ENCODE measurements at places on chromosomes 3 and 15.

- peaks cover 13% of the 10 kb centered on the region for H3K4me1 ChIP-seq
- H3K4me3 ChIP-seq = no peak overlapping the region
- H3K27ac ChIP-seq = peak overlapping the region; percentile 24
These were observed 60.5 kb upstream of the MME start for GRCh38 chr3:155019575-155019974.

DNA sequence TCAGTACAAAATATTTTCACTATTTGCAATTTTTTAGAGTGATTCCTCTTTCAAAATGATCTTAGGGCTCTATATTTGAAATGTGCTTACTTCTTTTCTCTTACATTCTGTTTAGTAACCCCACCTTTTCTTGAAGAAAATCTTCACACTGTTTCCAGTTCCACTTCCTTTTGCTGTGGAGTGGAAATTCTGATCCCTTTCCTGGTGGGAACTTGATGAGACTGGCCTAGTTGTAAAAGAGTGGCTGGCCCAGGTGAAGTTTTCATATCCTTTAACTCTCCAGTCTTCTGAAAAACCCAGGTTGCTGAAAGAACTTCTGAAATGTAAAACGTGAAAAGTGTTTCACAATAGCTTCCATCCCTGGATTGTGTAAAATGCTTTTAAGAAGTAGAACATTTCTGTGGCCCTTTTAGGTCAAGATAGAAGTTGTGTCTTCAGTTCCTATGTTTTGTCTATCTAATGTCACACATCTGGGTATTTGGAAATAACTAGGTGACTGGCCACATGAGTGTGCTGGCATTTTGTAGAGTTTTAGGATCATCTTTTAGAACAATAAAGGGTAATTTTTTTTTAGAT, 84.8 kb upstream of the LRIG1 start:
- no peak for DNase-seq
- peaks cover 19% of the 10 kb centered on the region for H3K4me1 ChIP-seq
- H3K27ac ChIP-seq = no peak overlapping the region
- peaks cover 35% of the 10 kb centered on the region for H3K27me3 ChIP-seq

DNA sequence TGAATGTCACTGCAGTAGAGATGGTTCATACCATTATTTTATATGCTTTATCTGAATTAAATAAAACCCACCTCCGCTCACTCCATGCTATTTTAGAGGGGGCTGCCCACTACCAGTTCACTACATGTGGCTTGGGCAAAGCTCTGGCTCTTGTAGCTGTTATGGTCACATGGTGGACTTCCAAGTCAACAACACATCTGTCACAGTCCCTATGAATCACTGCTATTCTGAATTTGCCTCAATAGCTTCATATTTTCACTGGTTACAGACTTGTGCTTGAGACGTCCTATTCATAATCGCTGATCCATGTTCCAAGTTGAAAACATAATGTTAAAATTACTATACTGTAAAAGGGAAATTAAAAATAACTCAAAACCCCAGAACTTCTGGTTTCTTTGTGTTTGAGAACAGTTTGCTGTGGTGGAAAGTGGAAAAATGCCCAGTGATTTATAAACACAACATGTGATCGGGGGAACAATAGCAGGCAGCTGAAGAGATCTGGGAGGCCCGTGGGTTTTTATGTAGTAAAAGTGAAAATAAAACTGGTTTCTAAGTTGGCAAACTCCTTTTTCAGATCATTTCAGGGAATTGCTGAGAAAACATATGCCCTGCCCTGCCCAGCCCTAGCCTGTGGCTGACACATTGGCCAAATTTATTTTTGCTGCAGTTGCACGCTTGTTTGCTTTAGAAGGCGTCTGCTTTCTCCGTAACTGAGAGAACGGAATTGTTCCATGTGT, 128.8 kb upstream of the PRR23C start:
- no peaks in the 10 kb centered on the region for H3K27me3 ChIP-seq
- no peak for DNase-seq
- no peak overlapping the region for H3K4me3 ChIP-seq

GRCh38 chr15:70488002-70488605, 275.3 kb downstream of the UACA start:
- H3K4me1 ChIP-seq = peaks cover 36% of the 10 kb centered on the region
- H3K27ac ChIP-seq = no peak overlapping the region
- no peaks in the 10 kb centered on the region for H3K36me3 ChIP-seq
- DNase-seq = peak; percentile 72
- no peak overlapping the region for H3K4me3 ChIP-seq

DNA sequence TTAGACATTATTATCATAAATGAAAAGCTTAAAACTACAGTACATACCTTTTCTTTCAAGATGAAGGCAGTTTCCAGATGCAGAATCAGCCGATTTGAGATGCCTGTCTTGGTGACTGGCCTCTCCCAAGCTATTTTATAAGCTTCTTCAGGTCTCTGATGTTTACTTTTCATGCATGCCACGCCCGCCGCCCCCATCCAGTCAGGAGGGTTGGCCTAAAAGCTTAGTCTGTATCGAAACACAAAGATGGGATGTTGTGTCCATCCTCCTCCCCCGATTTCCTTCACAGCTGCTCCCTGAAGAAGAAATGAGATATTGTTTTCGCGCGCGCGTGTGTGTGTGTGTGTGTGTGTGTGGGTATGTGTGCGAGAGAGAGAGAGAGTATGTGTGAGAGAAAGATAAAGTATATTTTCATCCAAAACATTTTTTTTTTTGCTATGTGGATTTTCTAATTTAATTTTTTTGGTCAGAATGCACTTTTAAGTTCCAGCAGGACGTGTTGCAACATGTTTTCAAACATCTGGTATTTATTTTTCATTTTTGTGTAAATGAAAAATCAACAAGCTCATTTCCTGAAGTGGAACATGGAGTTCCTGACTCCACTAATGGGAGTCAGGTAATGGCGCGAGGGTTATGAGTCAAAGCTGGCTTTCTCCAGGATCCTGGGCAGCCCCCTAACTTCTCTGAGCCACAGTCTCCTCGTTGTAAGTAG, at the start of gene APOD:
Gene APOD, minus strand, starts transcription at position 110 of the 712 bp plus-strand sequence. CDS start 4,479 bp downstream, outside the sequence.
- H3K27ac ChIP-seq = no peak within 1 kb of the TSS
- H3K4me3 ChIP-seq = no peak within 1 kb of the TSS
- peak; percentile 12 for DNase-seq
- H3K36me3 ChIP-seq = no peaks in the 10 kb centered on the region
- peaks cover 13% of the 10 kb centered on the region for H3K4me1 ChIP-seq

DNA sequence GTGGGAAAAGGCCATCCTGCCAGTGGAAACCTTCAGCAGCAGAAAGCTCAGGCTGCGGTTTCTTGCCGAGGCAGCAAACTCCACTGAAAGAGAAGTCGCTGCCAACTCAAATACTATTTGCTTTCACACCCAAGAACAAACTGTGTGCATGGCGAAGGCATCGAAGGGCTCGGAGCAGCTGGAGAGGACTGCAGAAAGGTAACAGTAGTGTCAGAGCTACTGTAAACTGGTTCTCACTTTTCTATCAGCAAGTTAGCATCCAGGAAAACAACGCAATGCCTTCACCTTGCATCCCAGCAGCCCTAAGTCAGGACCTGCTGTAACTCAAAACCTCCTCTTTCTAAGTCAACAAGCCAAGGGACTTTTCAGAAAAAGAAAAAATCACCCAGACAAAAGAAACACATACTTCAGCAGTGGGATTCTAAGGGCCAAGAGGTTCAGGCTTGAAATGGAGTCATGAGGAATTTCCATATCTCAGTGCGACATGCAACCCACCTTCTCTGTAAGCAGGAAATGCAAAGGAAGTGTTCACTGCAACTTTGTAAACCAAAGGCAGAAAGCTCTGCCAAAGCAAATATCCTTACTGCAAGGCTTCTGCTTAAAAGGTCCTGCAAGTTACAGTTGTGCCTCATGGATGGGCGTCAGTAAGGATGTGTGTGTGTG, 193.5 kb downstream of the FOXP1 start:
- no peaks in the 10 kb centered on the region for H3K27me3 ChIP-seq
- peak overlapping the region; percentile 80 for H3K27ac ChIP-seq
- peak overlapping the region; percentile 34 for H3K4me3 ChIP-seq
- peak; percentile 72 for DNase-seq

DNA sequence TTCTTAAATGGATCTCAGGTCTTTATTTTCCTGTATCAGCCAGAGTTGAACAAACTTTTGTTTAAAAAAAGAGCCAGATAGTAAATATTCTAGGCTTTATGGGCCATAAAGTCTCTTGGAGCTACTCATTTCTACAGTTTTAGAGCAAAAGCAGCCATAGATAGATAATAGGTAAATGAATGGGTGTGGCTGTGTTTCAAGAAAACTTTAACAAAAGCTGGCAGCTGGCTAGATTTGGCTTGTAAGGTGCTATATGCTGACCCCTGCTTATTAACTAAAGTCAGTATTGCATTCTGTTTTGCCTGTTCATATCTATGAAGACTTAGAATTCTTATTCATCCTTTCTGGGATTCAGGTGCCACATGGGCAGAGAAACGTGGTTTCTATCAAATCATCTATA, 29.0 kb downstream of the MFN1 start:
- H3K4me1 ChIP-seq = no peaks in the 10 kb centered on the region
- DNase-seq = no peak
- no peak overlapping the region for H3K27ac ChIP-seq
- H3K27me3 ChIP-seq = no peaks in the 10 kb centered on the region
- H3K4me3 ChIP-seq = no peak overlapping the region

- no peak overlapping the region for H3K4me3 ChIP-seq
- H3K4me1 ChIP-seq = no peaks in the 10 kb centered on the region
- no peak for DNase-seq
- H3K36me3 ChIP-seq = peaks cover 55% of the 10 kb centered on the region
These were observed 12.1 kb downstream of the C15orf39 start for GRCh38 chr15:75213768-75214221.

DNA sequence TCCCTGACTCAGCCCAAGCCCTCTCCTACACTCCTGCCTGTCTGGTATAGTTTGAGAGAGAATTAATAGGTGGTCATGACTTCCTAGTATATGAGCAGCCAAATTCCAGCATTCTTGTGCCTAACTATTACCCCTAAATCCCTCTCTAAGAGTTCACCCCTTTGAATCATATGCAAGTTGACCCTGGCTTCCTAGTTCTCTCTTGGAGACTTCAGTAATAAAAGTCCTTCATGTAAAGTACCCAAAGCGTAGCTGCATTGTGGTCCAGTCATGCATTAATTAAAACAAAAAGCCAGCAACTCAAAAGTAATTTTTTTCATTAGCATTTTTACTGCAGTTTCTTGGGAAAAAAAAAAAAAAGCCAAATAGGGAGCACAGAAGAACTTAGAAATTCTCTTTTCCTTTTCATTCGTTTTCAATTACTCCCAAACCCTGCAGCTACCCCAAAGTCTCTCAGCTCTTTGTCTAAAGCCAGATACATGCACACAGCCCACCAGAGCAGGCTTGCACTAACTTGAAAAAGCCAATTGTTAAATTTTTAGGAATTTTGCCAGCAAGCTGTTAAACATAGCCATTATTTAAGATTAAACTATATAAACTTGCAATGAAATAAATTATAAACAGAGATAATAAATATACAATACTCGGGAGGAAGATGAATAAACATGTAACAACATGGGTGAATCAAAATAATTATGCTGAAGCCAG, 50.1 kb upstream of the STT3B start:
- no peaks in the 10 kb centered on the region for H3K27me3 ChIP-seq
- DNase-seq = no peak
- no peaks in the 10 kb centered on the region for H3K4me1 ChIP-seq
- no peak overlapping the region for H3K4me3 ChIP-seq

GRCh38 chr3:10547413-10547812, 42.0 kb upstream of the ATP2B2 start:
- no peak overlapping the region for H3K27ac ChIP-seq
- DNase-seq = no peak
- H3K4me1 ChIP-seq = peaks cover 31% of the 10 kb centered on the region
- H3K27me3 ChIP-seq = peaks cover 6% of the 10 kb centered on the region

GRCh38 chr15:92159481-92159880, 234.2 kb upstream of the ST8SIA2 start:
- H3K27ac ChIP-seq = no peak overlapping the region
- no peak for DNase-seq
- no peaks in the 10 kb centered on the region for H3K36me3 ChIP-seq
- peaks cover 3% of the 10 kb centered on the region for H3K27me3 ChIP-seq
- no peaks in the 10 kb centered on the region for H3K4me1 ChIP-seq

- DNase-seq = no peak
- peaks cover 16% of the 10 kb centered on the region for H3K36me3 ChIP-seq
- H3K27ac ChIP-seq = peak overlapping the region; percentile 90
- H3K4me3 ChIP-seq = peak overlapping the region; percentile 99
These were observed 612 bp downstream of the UBA5 start for GRCh38 chr3:132660811-132661070.

- H3K27me3 ChIP-seq = no peaks in the 10 kb centered on the region
- no peak overlapping the region for H3K27ac ChIP-seq
- peaks cover 49% of the 10 kb centered on the region for H3K36me3 ChIP-seq
- no peak overlapping the region for H3K4me3 ChIP-seq
- H3K4me1 ChIP-seq = no peaks in the 10 kb centered on the region
These were observed 217.1 kb downstream of the GBE1 start for GRCh38 chr3:81544385-81544784.

DNA sequence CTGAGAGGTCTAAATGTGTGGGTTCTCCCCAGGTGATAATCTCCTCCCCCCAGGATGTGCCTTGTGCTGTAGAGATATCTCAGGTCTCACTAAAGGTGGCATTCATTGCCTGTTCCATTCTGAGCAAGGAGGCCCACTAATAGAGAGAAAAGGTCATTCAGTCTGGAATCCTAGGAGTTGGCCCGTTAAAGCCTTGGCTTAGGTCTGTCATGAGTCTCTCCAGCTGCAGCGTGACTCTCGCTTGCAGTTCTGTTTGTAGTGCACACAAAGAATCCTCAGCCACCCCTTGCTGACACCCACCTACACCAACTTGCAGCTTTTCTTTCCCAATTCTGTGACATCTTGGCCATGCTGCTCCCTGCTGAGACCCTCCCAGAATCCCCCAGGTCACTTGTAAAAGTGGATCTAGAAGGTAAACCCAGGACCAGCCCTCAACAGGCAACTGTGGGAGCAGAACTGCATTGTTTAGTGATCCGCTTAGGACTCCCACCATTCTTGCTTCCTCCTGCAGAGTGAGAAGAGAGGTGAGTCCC, 17.7 kb downstream of the MAGEF1 start:
- no peaks in the 10 kb centered on the region for H3K4me1 ChIP-seq
- H3K27me3 ChIP-seq = no peaks in the 10 kb centered on the region
- no peaks in the 10 kb centered on the region for H3K36me3 ChIP-seq

DNA sequence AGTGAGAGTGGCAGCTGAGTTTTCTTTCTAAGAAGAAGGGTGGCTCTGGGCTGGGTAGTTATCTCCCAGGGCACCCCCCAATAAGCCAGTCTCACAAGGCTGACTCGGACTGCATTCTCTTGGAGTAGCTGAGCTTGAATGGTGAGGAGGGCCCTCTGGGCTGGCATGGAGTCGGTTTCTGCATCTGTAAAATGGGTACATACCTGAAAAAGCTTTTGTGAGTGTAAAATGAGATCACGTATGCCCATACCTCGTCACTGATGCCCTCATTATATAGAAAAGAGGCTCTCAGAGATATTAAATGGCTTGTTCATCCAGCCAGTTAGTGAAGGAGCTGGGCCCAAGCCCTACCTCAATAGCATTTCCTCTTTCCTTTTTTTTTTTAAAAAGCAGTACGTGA, 41.2 kb downstream of the SMAD6 start:
- H3K4me3 ChIP-seq = no peak overlapping the region
- peaks cover 2% of the 10 kb centered on the region for H3K36me3 ChIP-seq
- no peak for DNase-seq
- H3K4me1 ChIP-seq = no peaks in the 10 kb centered on the region

Data from DND-41 (cell line).